Fibroblast of skin of abdomen (primary cell): ENCODE measurements at places on chromosomes 2 and 18.

DNA sequence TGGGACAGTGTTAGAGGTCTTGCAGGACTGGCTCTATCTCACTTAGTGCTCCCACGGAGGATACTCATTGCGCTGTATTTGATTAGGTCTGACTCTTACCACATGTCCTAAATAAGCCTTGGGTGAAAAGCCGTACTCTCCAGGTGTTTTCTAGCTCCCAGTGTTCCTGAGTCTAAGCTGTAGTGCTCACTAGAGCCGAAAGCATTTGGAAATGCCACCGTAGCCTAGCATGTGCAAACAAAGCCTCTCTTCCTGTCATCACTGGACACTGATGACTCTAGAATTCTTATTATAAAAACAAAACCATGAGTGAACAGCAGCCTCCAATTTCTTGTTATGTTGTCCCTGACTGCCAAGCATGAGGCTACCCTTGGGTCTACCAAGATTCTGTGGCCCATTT, 206.2 kb downstream of the TPGS2 start:
- DNase-seq, result no peak

GRCh38 chr2:119794237-119794636, 34.5 kb downstream of the PTPN4 start:
- DNase-seq, result no peak

- no peak for DNase-seq
These were observed 203.7 kb upstream of the ITGA4 start for GRCh38 chr2:181253438-181253837.

- no peak for DNase-seq
These were observed 464.0 kb downstream of the TRIB2 start for GRCh38 chr2:13180729-13181128.

GRCh38 chr2:1770566-1771380, 26.5 kb upstream of the PXDN start:
- no peak for DNase-seq

- DNase-seq, result peak; percentile 88
These were observed 273.3 kb downstream of the TNS1 start for GRCh38 chr2:217729421-217730053.

- DNase-seq, result peak; percentile 79
These were observed 1.1 kb upstream of the CDH2 start for GRCh38 chr18:28177828-28178635.

DNA sequence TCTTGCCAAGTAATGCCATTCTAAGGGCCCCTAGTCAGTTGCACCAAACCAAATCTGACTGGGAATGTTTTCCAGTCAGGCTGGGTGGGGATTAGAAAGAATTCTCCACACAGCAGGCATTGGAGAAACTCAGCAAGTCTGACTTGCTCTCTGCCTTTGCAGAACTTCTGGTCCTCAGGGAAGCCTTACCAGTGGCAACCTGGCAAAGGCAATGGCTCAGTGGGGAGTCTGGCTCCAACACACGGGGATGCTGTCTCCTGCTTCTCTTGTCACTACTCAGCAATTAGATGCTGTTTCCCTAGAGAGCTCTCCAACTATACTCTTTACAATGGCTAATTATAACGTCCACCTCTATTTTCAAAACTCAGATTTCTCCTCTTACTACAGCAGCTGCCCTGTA, 810.7 kb downstream of the LRRTM4 start:
- no peak for DNase-seq

DNA sequence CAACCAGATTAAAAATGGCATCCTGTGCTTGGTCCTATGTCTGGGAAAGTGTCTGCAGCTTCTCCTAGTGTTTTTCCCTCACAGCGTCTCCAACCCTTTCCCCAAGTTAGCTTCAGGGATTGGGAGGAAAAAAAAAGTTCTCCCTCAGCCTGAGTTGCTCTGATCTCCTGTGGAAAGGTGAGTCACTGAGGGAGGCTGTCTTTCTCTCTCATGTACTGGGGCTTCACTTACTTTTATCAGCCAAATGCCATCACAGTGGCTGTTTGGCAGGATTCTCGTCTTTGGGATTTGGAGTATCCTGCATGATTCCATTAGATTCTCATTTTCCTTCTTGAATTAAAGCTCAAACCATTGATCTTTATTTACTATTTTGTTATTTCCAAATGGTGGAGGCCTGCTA, 18.1 kb downstream of the GTF2A1L start:
- DNase-seq, result no peak

DNA sequence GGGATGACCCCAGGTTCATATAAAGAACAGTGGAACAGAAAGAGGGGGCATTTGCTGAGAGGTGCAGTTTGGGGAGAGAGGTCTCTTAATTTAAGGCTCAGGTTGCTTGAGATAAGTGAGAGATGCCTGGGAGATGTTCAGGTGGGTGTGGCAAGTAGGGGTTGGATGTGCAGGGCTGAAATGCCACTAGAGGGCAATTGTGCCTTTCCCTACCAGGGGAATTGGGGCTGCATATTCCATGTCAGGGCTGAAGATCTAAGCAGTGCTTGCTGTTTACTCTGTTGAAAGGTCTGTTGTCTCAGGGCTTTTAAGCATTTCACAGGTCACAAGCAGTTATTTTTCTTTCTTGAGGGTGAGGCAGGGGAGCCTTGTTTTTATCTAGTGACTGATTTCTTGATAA, 7.8 kb downstream of the CCDC85A start:
- peak; percentile 46 for DNase-seq

DNA sequence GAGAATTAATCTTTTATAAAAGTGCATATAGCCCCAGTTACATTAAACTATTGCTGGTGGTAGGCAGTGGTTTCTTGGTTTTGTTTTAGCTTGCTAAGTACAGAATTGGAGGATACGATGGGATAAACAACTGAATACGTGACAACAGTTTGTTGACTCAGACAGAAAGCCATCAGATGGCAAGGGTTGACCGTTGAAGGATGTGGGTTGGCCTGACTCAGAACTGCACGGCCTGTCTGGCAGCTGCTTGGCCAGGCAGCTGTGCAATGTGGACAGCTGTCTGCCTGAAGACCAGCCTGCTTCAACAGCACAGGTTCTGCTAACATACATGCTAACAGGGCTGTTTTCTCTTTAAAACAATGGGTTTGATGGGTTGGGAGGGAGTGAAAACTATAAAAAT, 46.6 kb downstream of the PRKRA start:
- DNase-seq, result peak; percentile 59

GRCh38 chr2:172285010-172285621, 142.3 kb upstream of the ITGA6 start:
- DNase-seq, result peak; percentile 74

- no peak for DNase-seq
These were observed 7.9 kb downstream of the ARL4C start for GRCh38 chr2:234488913-234489451.

- DNase-seq, result peak; percentile 93
These were observed 93.3 kb downstream of the RNF144A start for GRCh38 chr2:7010391-7011054.

- DNase-seq, result peak; percentile 28
These were observed 110.7 kb upstream of the STPG4 start for GRCh38 chr2:47265751-47266231.

- no peak for DNase-seq
These were observed 85.8 kb upstream of the HPCAL1 start for GRCh38 chr2:10216677-10217488.

DNA sequence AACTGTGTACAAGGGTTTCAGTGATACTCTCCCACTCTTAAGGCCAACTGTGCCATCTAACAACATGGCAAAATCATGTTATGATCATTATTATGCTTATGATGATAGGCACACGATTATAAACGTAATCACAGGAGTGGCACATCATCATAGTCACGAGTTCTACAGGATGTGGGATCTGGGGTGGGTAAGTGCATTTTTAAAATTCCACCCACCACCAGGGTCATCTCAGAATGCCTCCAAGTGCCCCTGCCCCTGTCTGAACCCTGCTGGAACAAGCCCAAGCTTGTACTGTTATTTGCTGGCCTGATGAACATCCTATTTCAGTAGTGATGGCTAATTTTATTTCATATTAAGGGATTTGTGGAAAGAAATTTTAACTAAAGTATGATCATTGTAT, 117.8 kb downstream of the PTPRM start:
- DNase-seq, result no peak

DNA sequence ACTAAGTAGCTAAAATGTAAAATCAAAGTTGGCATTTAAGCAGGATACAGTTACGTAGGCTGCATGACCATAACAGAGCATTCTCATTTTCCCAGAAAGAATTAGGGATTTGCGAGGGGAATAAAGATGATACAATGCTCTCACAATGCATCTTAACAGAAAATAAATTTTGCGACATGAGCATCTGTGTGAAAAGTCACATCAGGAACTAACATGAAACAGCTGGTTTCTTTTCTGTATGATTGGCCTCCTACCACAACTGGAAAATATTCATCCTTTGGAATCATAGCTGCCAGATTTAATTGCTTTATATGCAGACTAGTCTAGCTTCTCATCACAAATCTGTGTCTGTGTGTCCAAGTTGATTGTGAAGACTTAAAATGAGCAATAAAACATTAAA, 66.0 kb downstream of the KCTD18 start:
- peak; percentile 56 for DNase-seq

- DNase-seq, result no peak
These were observed 286.5 kb downstream of the C1D start for GRCh38 chr2:67776276-67776675.

DNA sequence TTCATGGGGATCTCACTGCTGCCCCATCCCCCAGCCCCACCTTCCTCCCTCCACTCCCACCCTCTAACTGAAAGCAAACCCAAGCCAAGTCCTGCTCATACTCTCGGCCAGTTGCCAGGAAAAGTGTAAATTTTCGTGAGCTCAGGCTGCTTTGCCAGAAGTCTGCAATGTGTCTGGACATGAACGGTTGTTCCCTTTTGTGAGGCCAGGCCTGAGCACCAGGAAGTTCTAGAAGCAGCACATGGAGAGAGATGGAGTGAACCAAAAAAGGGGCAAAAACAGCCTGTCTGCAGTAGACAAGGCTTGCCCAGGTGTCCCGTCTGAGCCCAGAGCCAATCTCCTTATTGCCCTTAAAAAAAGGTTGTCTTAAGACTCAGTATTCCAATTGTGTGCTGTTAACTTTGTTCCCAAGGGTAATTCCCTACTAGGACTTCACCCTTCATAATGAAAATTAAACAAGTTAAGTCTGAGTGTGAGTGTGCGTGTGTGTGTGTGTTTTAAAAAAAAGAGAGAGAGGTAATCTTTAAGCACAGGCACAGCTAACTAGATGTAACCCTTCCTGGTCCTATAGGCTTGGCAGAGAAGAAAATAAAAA, 247.1 kb downstream of the BCL11A start:
- peak; percentile 16 for DNase-seq

GRCh38 chr18:68660354-68661183, 54.3 kb downstream of the TMX3 start:
- peak; percentile 47 for DNase-seq

- DNase-seq, result no peak
These were observed 13.4 kb upstream of the MAT2A start for GRCh38 chr2:85525567-85525966.

DNA sequence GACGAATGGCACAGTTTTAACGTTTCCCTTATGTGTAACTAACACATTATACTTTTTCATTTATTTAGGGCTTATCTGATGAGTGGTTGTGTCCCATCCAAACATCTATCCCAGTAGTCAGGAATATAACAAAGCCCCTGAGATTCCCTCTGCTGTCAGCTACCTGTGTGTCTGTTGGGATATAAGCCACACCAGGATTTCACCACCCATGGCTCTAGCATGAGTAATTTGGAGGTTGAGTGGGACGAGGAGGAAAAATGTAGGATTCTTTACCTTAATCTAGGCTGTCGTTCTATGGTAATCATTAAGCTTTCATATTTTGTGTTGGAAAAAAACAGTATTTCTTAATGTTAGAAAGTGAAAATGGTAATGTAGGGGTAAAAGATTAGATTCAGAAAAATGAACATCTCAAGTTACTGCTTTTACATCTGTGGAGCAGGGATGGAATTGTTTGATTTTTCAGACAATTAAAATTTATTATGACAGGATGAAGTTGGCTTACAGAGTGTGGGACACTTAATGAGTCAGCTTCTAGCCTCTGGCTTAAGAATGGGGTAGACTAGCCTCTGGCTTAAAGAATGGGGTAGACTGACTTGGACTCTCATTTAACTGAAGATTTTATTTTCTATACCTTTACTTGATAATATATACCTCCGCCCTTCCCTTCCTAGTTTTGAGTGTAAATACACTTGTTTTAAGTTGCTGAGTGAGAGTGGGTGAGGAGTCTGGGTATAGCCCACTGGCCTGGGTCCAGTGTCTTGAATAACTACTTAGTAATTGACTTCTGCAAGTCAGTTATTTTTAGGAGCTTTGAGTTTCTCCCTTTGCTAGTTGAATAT, 88.5 kb upstream of the RANBP2 start:
- peak; percentile 48 for DNase-seq

GRCh38 chr2:29201979-29202378, 86.8 kb downstream of the CLIP4 start:
- no peak for DNase-seq

DNA sequence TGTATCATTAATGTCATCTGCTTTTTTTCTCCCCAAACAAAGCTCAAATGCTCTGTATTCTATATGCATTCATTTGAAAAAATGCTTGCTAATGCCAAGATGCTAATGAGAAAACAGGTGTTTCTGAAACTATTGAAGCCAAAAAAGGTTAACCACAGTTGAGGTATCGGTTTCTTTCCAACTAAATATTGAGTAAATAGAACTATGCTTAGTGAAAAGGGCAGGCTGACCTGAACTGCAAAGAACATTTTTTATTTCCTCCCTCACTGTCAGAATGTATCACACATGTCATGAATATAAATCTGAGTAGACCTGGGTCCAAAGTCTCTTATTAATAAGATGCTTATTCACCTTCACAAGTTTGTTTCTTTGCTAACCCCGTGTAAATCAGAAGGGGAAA, 866.6 kb downstream of the CPS1 start:
- DNase-seq, result no peak

DNA sequence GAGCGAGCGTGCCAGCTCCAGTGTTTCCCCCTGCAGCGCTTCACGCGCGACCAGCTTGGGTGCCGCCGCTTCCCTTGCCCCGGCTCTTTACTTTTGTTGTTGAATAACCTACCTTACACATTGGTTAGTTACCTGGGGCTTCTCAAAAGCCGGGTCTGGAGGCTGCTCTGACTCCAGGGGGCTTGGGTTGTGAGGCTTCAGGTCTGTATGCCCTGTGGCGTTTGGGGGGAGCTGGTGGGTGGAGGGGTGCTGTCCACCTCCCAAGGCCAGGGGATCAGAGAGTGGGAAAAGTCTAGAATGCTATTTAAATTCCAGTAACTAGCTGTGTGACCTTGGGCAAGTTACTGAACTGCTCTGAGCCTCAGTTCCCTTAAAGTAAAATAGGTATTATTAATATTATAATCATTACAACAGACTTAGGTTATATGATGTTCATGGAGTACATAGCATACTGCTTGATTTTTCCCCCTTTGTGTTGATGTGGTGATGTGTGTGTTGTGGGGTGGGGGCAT, 770 bp downstream of the LYPD6B start:
- DNase-seq, result no peak

- DNase-seq, result peak; percentile 76
These were observed 120.9 kb downstream of the MMADHC start for GRCh38 chr2:149466635-149467034.

DNA sequence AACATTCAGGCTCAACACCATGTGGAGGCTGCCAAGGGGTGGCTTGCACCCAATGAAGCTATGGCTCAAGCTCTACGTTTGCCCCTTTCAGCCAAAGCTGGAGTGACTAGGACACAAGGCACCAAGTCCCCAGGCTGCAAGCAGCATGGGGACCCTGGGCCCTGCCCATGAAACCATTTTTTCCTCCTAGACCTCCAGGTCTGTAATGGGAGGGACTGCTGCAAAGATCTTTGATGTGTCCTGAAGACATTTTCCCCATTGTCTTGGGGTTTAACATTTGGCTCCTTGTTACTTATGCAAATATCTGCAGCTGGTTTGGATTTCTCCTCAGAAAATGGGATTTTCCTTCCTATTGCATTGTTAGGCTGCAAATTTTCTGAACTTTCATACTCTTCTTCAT, 51.0 kb downstream of the PDE1A start:
- no peak for DNase-seq
